ENCODE measurements at places on chromosomes 12 and 14.

GRCh38 chr12:97003276-97003675 is 96.2 kb downstream of the NEDD1 start:
- no peak for DNase-seq

- no peak for DNase-seq
These were observed 57.3 kb downstream of the FLRT2 start for GRCh38 chr14:85587151-85587711.

GRCh38 chr12:83015390-83016217 is 328.9 kb downstream of the TMTC2 start:
- DNase-seq, result no peak

DNA sequence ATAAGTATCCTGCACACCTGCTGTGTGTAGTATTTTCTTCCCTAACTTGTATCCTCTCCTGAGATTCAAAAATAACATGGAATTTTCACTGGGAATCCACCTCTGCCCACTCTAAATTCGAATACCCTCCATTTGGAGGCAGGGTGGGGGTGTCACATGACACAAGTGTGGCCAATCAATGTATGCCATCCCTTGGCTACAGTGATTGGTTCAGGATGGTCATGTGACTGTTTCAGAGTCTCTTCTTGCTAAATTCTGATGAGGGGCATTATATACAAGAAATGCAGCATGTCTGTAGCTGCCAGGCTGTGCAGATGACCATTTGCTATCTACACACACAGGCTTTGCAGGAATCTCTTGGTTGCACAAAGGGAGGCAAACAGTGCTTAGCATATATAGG is 86.8 kb upstream of the TMEM132C start:
- no peak for DNase-seq

GRCh38 chr12:13948621-13949020 is 32.8 kb downstream of the GRIN2B start:
- no peak for DNase-seq

GRCh38 chr12:81339071-81339470 is 261.2 kb downstream of the ACSS3 start:
- DNase-seq, result no peak

DNA sequence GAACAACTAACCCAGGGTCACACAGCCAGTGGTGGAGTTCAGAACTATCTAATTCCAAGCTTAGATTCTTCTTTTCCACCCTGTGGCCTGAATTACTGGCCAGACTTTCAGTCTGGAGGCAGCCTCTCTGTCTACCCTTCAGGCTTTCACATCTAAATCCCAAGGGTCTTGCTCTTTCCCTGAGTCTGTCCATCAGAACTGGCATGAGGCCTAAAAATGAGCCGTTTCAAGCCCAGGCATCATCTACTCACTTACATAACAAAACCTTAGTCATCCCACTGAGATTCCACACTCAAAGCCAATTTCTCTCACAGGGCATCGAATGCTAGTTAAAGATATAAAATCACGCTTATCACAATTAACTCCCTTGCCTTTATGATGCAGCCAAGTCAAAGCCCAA is 1.3 kb upstream of the PTGDR start:
- no peak for DNase-seq

DNA sequence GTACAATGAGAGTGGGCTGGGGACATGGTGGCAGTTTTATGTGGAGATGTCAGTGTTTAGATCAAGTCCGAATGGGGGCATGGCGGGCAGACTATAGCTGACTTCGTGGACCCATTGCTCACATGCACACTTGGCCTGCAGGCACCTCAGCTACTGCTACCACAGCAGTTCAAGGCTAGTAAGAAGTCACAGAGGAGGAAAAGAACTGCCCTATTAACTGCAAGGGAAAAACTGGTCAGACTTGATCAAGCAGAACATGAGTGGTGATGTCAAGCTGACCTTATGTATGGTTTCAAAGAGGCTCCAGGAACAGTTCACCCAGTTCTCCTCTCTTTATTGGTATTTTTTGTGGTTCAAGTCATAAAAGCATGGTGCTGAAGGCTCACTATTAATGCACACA is 30.2 kb upstream of the FRS2 start:
- DNase-seq, result no peak

GRCh38 chr12:67592228-67593011 is 56.1 kb upstream of the DYRK2 start:
- DNase-seq, result no peak

DNA sequence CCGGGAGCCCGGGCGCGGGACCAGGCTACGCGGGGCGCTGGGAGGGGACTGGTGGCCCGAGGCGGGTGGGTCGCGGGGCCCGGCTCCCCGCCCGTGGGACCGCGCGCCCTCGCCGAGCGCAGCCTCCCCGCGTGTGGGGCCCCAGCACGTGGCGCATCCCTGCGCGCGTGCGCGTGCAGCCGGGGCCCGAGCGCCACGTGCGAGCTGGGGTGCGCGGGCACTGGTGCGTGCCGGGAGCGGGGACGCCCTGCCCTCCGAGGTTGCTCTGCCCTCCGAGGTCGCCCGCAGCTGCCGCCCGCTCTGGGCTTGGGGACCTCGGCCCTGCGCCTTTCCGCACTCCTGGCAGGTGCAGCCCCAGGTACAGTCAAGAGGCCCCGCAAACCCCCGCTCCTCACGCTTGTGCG is 365 bp upstream of the CCDC88C start:
- DNase-seq, result no peak

GRCh38 chr14:96584199-96584906 is 82.2 kb downstream of the PAPOLA start:
- no peak for DNase-seq

DNA sequence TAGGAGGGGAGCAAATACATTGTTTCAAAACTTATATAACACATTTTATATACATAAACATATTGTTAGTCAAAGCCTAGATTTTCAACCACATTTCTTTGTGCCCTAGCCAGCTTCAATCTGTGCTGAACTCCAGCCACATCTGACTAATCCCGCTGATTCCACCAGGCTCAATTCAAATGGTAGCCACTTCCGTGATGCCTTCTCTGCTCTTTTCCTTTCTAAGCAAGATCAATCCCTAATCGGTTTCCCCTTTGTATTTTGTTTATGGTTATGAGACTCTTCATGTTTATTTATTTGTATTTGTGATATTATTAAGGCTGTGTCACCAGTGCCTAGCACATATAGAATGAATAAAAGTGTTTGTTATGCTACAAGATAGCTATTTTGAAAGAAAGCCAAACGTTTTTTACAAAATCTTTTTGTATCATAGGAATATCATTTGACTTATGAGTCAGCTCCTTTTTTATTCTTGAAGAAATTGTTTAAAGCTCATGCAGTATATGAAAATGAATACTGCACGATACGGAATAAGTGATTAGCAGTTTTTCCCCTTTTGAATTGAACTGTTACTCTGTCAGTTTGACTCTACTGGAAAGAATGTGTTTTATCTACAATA is 110.2 kb downstream of the PLEKHA5 start:
- no peak for DNase-seq

DNA sequence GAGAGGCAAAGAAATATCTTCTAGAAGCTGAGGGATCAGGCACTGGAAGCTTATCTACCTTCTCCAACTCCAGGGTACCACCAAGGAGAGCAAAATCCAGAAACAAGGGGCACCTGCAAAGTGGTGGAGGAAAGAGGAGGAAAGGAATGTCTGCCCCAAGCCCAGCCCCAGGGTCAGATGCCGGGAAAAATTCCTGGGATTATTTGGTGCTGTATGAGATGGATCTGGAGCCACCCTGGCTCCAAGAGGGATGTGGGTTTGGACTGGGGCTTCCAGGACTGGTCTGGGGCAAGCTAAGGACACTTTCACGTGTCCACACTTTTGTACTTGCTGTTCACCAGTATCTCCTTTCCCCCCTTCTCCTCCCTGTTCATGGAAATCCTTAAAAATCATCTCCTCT is 69.8 kb downstream of the DPF3 start:
- DNase-seq, result no peak

- no peak for DNase-seq
These were observed 99.6 kb upstream of the KRR1 start for GRCh38 chr12:75611041-75611440.

Measured in esophagus squamous epithelium (tissue), 5 donors.